ENCODE measurements at places on chromosomes 13 and 19.

- DNase-seq, result no peak
Measured at GRCh38 chr19:2574478-2574931, 98.6 kb downstream of the GADD45B start.

- no peak for DNase-seq
Measured at GRCh38 chr13:46721054-46721453, 75.9 kb downstream of the ESD start.

- no peak for DNase-seq
Measured at GRCh38 chr19:18225702-18226468, at the start of gene PDE4C. PDE4C (minus strand) TSS chr19:18226438; CDS start chr19:18226415, 23 bp downstream.

GRCh38 chr13:36450534-36450933 is 18.2 kb downstream of the CCNA1 start:
- no peak for DNase-seq

GRCh38 chr19:12778017-12778904 is 2.9 kb upstream of the HOOK2 start:
- no peak for DNase-seq

DNA sequence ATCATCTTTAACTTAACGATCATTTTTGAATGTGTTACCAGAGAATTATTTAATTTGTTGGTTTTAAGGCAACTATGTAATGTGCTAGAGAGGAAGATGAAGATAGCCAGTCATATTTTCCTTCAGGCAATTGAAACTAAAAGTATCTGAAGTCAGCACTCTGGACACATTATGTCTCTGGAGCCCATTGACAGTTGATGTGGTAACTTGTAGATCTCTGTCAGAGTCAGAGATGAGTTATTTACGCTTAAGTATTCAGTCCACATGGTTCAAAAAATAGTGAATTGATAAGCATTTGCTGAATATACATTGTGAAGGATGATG is 2.1 kb downstream of the ZMYM2 start:
- no peak for DNase-seq

- DNase-seq, result no peak
Measured at GRCh38 chr19:37452500-37453245, 14.6 kb downstream of the ZNF569 start.

- DNase-seq, result no peak
Measured at GRCh38 chr19:10625003-10625761, at the start of gene SLC44A2. SLC44A2 (plus strand) TSS chr19:10625553; CDS start chr19:10625634, 81 bp downstream.

DNA sequence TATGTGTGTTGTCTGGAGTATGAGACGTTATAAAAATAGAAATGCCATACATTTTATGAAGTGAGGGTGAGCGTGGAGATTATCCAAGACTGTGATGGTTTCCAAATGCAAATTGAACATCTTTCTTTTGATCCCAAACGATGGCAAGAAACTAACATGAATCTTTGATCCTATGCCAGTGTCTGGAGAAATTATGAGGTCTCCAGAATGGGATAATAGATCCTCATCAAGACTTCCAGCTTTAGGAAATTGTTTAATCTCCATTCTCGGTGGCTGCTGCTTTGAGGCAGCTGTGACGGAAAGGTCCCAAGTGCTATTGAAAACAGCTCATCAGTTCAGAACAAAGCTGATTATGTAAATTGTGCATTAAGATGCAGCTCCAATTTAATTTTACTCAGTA is 30.8 kb downstream of the CBY2 start:
- DNase-seq, result no peak

GRCh38 chr13:26488236-26489003 is 69.1 kb upstream of the WASF3 start:
- no peak for DNase-seq

- DNase-seq, result no peak
Measured at GRCh38 chr19:48696353-48697010, 711 bp downstream of the FUT2 start.

- no peak for DNase-seq
Measured at GRCh38 chr19:2796659-2797266, 11.5 kb downstream of the THOP1 start.

DNA sequence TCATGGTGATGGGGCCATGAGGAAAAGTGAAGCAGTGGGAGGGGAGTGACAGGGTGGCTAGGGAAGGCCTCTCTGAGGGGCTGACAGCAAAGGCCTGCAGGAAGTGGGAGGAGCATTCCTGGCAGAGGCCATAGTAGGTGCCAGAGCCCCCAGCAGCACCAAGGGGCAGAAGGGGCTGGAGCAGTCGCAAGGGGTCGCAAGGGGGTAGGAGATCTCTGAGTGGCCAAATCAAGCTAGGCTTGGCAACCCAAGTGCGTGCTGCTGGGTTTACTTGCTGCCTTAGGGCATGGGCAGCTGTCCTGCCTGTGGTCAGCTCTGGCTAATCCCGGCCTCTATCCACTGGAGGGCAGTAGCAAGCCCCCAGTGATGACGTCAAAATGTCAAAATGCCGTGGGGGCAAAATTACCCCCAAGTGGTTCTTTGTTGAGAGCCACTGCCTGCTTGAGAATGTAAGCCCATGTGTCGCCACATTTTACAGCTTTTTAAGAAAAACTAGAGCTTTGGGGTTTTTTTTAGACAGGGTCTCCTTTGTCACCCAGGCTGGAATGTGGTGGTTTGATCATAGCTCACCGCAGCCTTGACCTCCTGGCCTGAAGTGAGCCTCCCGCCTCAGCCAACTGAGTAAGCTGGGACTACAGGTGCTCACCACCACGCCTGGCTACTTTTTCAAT is 11.8 kb downstream of the CCDC97 start:
- no peak for DNase-seq

GRCh38 chr19:29841209-29841558 is 29.4 kb downstream of the CCNE1 start:
- DNase-seq, result no peak

GRCh38 chr13:92843549-92843948 is 383.1 kb upstream of the GPC6 start:
- DNase-seq, result no peak

DNA sequence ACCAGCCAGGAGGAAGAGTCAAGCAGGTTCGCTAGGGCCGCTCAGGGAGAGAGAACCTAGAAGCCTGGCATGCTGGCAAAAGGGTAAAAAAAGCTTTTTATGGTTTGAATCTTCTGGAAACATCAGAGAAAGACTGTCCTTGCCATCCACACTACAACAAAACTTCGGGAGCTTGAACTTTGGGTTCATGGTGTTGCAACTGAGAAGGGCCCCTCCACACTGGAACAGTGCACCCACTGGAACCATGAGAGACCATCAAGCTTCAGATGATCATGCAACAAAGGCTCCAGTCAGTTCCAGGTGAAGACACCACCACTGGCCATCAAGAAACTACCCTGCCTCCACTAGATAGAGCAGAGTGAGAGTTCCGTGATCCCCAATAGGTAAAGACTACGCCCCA is 170.1 kb downstream of the RGCC start:
- no peak for DNase-seq

DNA sequence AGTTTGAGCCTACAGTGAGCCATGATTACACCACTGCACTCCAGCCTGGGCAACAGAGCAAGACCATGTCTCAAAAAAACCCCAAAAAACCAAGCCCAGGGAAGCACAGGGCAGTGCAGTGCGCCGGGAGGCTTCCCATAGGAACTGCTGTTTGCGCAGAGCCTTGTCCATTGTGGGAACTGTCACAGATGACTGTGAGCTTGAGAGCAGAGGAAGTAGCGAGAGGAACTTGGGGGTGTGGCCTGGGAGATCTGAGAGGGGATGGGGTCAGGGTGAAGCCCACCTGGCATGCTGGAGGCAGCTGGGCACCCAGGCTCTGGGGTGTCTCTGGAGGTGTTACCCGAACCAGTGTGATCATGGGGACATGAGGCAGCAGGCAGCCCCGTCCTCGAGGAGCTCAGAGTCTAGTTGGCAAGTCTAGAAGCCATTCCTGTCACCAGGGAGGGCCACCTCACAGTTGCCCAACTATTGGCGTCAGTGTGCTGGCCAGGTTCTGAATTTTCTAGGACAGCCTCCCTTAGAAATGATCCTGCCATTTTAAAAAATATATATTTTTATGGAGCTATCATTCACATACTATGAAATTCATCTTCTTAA is 10.4 kb downstream of the KDM4B start:
- no peak for DNase-seq

DNA sequence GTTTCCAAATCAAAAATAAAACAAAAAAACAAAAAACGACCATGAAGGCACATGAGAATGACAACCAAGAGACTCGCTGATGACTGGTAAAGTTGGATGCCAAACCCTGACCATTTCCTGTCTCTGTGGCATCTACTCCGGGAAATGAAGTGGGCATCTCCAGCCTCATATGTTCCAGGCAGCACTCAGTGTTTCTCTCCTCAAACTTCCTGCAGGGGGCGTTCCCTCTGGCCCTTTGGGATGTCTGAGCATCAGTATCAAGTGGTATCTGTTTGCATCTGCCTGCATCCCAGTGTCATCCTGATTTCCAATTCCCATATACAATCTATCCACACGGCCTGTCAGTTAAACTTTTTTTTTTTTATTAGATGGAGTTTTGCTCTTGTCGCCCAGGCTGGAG is 9.8 kb upstream of the SIGLEC12 start:
- no peak for DNase-seq

DNA sequence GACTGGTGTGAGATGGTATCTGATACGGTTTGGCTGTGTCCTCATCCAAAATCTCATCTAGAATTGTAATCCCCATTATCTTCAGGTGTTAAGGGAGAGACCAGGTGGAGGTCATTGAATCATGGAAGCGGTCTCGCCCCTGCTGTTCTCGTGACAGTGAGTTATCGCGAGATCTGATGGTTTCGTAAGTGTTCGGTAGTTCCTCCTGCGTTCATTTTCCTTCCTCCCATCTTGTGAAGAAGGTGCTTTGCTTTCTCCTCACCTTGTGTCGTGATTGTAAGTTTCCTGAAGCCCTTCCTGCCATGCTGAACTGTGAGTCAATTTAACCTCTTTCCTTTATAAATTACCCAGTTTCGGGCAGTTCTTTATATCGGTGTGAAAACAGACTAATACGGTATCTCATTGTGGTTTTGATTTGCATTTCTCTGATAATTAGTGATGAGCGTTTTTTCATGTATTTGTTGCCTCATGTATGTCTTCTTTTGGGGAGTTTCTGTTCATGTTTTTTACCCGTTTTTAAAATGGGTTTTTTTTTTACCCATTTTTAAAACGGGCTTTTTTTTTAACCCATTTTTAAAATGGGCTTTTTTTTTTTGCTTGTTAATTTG is 102.8 kb upstream of the SLC10A2 start:
- DNase-seq, result no peak

GRCh38 chr19:18772620-18773587 is 18.2 kb downstream of the COMP start:
- no peak for DNase-seq

DNA sequence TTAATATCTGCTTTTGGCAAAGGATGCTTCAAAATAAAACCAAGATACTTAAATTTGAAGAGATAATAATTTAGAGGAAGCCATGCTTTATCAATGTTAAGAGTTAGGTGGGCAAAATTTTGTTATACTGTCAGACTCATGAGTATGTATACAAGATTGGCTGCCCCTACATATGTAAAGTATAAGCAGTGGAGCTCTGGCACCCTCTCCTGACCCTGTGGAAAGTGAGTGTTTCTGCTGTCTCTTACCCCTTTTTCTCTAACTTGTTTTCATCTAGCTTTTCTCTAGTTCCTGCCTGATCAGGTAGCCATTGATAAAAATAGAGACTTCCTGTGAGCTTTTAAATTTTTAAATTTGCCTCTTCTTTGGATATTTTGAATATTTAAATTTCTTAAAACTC is 710.9 kb upstream of the SPRY2 start:
- no peak for DNase-seq

- no peak for DNase-seq
Measured at GRCh38 chr19:3476830-3477229, 3.5 kb downstream of the SMIM24 start.

DNA sequence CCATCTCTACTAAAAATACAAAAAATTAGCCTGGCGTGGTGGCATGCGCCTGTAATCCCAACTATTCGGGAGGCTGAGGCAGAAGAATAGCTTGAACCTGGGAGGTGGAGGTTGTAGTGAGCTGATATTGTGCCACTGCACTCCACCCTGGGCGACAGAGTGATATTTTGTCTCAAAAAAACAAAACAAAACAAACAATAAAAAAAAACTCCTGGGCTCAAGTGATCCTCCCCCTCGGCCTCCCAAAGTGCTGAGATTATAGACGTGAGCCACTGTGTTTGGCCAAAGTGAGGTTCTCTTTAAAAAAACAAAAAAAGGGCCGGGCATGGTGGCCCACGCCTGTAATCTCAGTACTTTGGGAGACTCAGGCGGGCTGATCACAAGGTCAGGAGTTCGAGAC is 3.8 kb upstream of the JUNB start:
- DNase-seq, result no peak

GRCh38 chr19:22545751-22546150 is 88.4 kb upstream of the ZNF492 start:
- DNase-seq, result no peak

DNA sequence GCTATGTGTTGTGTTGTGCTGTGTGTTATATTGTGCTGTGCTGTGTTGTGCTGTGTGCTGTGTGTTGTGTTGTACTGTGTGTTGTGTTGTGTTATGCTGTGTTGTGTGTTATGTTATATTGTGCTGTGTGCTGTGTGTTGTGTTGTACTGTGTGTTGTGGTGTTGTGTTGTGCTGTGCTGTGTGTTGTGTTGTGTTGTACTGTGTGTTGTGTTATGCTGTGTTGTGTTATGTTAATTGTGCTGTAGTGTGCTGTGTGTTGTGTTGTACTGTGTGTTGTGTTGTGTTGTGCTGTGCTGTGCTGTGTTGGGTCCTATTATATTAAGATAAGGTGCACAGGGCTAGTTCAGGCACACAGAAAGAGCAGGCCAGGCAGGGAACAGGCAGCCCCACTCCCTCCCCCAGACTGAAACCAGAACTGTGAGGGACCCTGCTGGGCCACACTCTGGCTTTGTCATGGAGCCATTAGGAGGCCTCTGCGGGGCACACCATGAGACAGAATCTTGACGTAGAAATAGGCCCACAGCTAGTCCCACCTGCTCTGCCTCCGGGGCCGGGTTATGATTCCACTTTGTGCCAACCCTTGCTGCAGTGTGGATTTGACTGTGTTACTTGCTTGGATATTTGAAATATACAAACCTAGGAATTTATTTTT is 12.1 kb downstream of the SOX1 start:
- DNase-seq, result no peak

DNA sequence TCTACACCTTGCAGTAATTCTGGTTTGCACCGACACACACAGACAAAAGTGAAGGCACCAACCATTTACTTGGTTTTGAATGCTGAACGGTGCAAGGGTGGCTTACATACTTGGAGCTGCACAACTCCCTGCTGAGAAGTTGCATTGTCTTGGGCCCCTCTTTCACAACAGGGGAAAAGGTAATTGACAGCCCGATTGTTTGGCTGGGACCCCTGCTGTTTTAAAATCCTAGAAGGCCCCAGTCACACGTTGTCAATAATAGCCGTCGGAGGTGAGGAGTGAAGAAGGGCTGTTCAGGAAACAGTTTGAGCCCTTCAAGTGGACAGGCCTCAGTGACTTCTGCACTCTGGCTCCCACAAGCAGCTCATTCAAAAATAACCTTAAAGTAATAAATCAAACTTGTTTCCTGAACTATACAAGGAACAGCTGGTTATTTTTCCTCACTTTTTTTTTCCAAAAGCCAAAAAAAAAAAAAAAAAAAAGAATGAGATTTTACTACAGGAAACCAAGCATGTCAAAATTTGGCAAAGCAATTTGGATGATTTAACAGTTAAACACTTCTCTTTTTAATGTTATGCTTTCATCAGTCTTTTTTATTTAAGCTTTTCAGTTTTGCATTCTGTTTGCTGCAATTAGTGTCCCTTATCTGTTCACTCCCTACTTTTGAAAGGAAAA is 19.0 kb upstream of the SPRY2 start:
- DNase-seq, result no peak

Measured in activated CD8-positive, alpha-beta memory T cell treated with anti-CD3 and anti-CD28 coated beads for 1 hour (primary cell).